ENCODE measurements at places on chromosomes 4 and X.

GRCh38 chr4:6761649-6762615 is 20.6 kb upstream of the KIAA0232 start:
- no peak for DNase-seq

GRCh38 chr4:178632415-178632814 is 1190.2 kb upstream of the AGA start:
- DNase-seq, result no peak

DNA sequence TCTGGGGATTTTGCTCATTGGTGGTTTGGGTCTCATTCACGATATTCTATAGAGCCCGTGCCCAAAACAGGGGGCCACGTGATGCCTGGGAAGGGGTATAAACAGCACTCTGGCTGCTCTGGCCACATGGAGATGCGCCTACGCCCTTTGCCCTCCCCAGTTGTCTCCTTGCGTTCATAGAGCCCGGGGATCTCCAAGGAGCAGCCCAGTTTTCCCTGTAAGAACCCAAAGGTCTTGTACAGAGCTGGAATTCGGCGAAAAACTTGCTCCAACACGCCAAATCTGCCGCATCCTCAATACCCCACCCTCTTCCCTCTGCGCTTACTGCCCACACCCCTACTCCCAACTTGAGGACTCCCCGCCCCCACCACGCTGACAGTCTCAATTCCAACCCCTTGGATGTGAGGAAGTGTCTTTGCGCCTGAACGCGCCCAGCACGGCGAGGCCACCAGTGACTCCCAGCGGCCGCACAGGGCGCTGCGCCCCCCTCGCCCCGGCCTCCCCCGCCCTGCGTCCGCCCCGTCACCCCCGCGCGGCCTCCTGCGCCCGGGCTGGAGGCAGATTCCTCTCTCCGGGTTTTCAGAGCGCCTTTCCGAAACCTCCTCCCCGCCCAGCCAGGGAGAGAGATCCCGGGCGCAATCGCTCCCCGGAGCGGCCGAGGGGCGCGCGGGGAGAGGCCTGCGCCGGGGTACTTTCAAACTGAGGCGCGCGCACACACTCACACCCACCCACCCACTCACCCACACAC is at the start of gene NHS:
Gene NHS (plus strand): TSS at position 582 of the 748 bp plus-strand sequence. CDS start 558 bp downstream, outside the sequence.
- no peak for DNase-seq

- DNase-seq, result no peak
Measured at GRCh38 chr4:127533028-127533700, 99.6 kb upstream of the INTU start.

- no peak for DNase-seq
Measured at GRCh38 chrX:24694825-24695224, 1.1 kb downstream of the POLA1 start.

DNA sequence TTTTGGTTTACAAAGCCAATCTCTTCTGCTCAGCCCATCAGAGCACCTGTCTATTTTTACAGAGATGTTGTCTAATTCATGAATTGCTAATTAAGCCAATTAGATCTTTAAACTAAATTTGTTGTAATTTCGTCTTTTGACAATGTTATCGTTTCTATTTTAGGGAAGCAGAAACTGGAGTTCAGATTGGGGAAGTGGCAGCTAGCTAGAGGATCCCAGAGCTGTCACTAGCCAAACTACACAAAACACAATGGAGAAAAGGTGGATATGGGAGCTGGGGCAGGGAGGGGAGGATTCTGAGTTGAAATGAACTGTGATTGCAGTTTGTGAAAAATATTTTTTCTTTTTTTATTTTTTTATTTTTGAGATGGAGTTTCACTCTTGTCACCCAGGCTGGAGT is 35.8 kb downstream of the CASP3 start:
- no peak for DNase-seq

DNA sequence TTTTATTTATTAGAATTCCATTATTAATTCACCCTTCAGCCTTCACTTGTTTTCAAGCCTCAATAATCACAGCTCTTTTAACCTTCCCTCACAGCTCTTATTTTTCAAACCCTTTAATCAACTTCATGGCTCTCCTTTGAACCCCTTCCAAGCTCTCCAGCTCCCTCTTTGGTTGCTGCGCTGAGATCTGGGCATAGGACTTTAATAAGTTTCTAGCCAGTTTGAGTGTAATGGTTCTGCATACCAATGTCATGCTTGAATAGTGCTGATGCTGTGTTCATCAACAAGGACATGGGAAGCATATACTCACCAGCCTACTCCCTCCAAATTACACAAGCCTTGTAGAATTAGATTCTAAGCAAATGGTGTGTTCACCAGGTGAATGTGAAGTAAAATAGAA is 3.5 kb upstream of the RNF212 start:
- no peak for DNase-seq

- no peak for DNase-seq
Measured at GRCh38 chrX:116399681-116400080, 36.7 kb upstream of the SLC6A14 start.

- DNase-seq, result no peak
Measured at GRCh38 chr4:8198206-8198905, 734 bp upstream of the SH3TC1 start.

- DNase-seq, result no peak
Measured at GRCh38 chr4:73707918-73708577, 32.3 kb upstream of the CXCL8 start.
